ENCODE measurements at places on chromosomes 1 and 21.
A peak's percentile ranks its signal among the peaks of the same experiment; 100 is the strongest.

GRCh38 chr1:43545695-43546387 lies 15.2 kb downstream of the PTPRF start:
- DNase-seq = no peak

DNA sequence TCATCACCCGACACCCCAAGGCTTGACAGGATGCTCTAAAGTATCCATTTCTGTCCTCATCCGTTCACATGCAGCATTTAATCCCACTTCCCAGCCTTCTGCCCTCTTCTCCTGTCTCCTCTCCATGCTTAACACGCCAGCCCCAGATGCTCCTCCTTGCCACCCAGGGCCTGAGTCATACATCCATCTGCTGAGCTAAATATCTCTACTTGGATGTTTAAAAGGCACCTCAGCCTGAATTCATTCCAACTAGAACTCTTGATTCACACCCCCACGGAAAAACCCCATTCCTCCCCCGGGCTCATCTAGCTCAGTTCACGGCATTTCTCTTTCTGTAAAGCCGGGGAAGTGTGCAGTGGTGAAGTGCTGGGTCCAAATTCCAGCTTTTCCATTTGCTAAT lies 27.7 kb downstream of the TEX35 start:
- peak; percentile 78 for DNase-seq

- DNase-seq = no peak
Observed at GRCh38 chr1:17799642-17800041, 44.5 kb downstream of the ACTL8 start.

- no peak for DNase-seq
Observed at GRCh38 chr21:22311741-22312462, 1313.7 kb downstream of the NCAM2 start.

GRCh38 chr1:91124989-91125417 lies 103.2 kb upstream of the ZNF644 start:
- no peak for DNase-seq

- no peak for DNase-seq
Observed at GRCh38 chr1:73033640-73034039, 751.3 kb upstream of the NEGR1 start.

GRCh38 chr1:209597499-209597898 lies 14.0 kb downstream of the CAMK1G start:
- DNase-seq = no peak

DNA sequence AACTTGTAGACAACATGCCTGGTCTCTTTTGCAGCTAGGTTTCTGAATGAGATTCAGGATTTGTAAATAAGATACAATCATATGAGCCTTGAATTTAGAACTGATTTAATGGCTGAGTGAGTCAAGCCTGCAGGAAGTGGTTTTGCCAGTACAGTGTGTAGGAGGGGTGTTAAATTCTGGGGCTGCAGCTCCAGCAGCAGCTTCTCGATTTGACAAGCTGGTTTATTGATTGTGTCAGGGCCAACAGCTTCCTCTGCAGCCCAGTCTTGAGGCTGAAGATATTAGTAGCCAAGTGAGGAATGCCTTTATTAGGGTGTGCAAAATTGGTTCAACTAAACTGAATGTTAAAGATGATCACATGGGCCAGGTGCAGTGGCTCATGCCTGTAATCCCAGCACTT lies 11.5 kb upstream of the PLA2G5 start:
- peak; percentile 51 for DNase-seq

- DNase-seq = no peak
Observed at GRCh38 chr1:36183309-36183856, 27.4 kb downstream of the MAP7D1 start.

DNA sequence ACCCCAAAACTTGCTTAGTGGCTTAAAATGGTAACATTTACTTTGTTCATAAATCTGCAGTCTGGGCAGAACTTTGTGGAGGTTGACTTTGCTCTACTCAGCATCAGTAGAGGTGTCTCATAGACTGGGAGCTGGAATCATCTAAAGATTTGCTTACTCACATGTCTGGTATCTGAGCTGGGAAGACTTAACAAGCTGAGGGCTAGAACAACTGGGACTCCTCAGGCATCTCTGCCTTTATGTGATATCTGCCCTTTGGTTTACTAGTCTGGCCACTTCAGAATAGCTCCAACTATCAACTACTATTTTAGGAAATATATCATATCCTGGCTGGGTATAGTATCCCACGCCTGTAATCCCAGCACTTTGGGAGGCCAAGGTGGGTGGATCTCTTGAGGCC lies 82.5 kb downstream of the C4BPA start:
- DNase-seq = no peak

GRCh38 chr1:89566761-89567174 lies 42.1 kb downstream of the LRRC8B start:
- no peak for DNase-seq
